IMR-90 (cell line): ENCODE measurements at places on chromosomes 5 and 9. TPM values are rescaled to one million over a fixed set of nuclear protein-coding genes. Genes with fewer than 3 reads are reported as not detected.

- H3K4me3 ChIP-seq, result no peak overlapping the region
- H3K27me3 ChIP-seq, result no peaks in the 10 kb centered on the region
- H3K36me3 ChIP-seq, result no peaks in the 10 kb centered on the region
- peak; percentile 93 for DNase-seq
Measured at GRCh38 chr5:80967500-80968181, 7.5 kb downstream of the RASGRF2 start.

GRCh38 chr9:14585730-14586473, 107.3 kb downstream of the ZDHHC21 start:
- no peak overlapping the region for H3K4me3 ChIP-seq
- H3K36me3 ChIP-seq, result no peaks in the 10 kb centered on the region
- no peaks in the 10 kb centered on the region for H3K27me3 ChIP-seq
- no peaks in the 10 kb centered on the region for H3K4me1 ChIP-seq
- no peak for DNase-seq

DNA sequence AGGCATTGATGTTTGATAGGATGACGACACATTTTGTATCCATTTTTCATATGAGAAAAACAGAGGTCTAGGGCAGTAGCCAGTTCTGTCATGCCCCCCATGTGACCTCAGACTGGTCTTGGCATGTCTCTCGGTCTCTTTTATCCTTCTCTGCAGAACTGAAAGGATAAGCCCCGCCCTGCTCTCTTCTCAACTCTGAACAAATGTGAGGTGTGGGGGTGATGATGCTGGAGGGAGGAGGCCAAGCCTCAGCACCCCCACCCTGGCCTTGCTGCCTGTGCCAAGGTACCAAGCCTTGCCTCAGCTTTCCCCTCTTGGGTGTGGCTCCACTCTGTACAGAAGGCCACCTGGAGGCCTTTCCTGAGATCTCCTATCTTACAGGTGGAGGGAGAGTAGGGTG, 19.5 kb upstream of the CRB2 start:
- H3K27ac ChIP-seq, result no peak overlapping the region
- H3K4me1 ChIP-seq, result peaks cover 4% of the 10 kb centered on the region; the same call in 1 of the 2 replicates
- peaks cover 5% of the 10 kb centered on the region for H3K27me3 ChIP-seq
- DNase-seq, result no peak
- no peaks in the 10 kb centered on the region for H3K36me3 ChIP-seq

- no peak for DNase-seq
- H3K36me3 ChIP-seq, result peaks cover 11% of the 10 kb centered on the region
- H3K4me3 ChIP-seq, result no peak overlapping the region
- peaks cover 5% of the 10 kb centered on the region; the same call in 1 of the 2 replicates for H3K4me1 ChIP-seq
Measured at GRCh38 chr5:39062530-39062929, 11.7 kb downstream of the RICTOR start.

DNA sequence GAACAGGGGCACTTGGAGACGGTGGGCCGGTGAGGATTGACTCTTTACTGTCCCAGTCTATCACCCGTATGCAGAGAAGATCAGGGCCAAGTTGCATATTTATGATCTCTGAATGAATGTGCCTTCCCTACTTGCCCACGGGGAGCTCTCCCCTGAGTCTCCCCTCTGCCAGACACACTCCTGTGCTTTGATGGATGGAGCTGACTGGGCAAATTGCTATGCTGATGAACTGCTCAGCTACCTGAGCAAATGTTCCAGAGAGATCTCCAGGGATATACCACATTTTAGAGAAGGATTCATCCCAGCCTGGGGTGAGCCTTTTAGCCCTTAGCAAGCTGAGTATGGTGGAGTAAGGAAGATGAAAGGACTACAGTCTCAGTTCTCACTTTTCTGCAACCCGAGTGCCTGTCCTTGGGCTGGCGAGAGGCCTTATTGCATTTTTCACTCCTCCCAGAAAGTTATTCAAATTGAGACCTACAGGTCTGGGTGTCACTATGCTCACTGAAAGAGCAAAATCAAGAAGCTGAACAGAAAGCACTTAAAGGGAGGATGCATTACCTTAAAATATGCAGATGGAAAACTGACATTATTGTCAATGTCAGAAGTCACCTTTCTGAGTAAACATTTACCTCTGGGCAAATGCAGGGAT, 526.7 kb upstream of the WWC1 start:
- H3K27me3 ChIP-seq, result no peaks in the 10 kb centered on the region; the same call in 1 of the 2 replicates
- no peaks in the 10 kb centered on the region for H3K36me3 ChIP-seq
- H3K4me3 ChIP-seq, result no peak overlapping the region
- H3K27ac ChIP-seq, result no peak overlapping the region

DNA sequence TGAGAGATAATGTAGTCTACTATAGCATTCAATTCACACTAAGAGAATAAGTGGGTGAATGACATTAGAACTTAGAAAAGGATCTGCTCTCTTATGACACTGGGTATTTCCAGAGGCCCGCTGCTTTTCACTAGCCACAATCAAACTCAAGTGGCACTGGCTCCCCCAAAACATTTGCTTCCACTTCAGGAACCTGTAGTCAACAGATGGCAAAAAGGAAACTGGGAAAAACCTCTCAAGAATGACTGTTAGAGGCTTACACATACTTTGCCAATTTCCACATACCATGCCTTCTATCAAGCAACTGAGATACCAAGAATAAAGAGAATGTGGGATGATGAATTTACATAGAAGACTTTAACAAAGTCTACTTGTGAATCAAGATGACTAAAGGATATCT, 11.2 kb downstream of the POC5 start:
- DNase-seq, result peak; percentile 14
- no peak overlapping the region for H3K27ac ChIP-seq
- peaks cover 11% of the 10 kb centered on the region for H3K36me3 ChIP-seq
- H3K27me3 ChIP-seq, result no peaks in the 10 kb centered on the region
- no peaks in the 10 kb centered on the region for H3K4me1 ChIP-seq

Gene RGS7BP
- not detected in 2 replicates for total RNA-seq

Gene PDZD2
- under 0.01 TPM in 1 of 2 replicates, not detected in the other for total RNA-seq

Gene ANKRD55
- 0.28 TPM in 1 of 2 replicates, not detected in the other for total RNA-seq

Gene TEX48
- not detected in 2 replicates for total RNA-seq

Gene SYK
- total RNA-seq, result not detected in 2 replicates
